ENCODE measurements at places on chromosomes 2 and 18.
A peak's percentile ranks its signal among the peaks of the same experiment; 100 is the strongest.

DNA sequence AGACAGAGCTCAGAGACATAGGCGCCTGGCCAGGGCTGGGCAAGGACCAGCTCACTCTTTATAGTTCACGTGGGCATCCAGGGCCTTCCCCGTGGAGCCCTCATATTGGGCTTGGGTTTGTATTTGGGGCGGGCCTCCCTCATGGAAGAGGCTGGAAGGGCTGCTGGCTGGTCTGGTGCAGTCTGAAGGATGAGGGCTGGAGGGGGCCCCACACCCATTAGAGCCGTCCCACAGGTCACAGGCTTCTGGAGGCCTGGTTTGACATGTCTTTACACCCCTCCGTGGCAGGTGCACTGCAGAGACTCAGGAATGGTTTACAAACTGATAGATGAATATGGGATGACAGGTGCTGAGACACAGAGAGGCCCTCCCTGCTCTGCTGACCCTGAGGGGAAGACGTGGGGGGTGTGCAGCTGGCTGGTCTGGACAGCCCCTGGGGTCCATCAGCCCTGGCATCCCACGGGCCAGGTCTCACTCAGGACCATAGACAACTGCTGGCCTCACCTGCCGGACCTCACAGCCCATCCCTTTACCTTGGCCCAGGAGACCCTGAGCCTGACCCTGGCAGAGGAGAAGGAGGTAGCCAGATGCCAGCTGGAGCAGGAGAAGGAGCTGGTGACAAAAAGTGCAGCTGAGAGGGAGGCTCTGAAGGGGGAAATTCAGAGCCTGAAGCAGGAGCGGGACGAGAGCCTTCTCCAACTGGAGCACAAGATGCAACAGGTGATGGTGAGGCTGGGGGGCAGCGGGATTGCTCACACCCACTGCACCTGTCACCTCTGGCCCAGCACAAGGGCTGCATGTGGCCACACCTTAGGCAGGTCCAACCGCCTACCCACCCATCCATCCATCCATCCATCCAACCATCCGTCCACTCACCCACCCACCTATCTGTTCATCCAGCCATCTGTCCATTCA is 43.9 kb downstream of the CROCC2 start:
- H3K27me3 ChIP-seq = no peaks in the 10 kb centered on the region
- H3K4me3 ChIP-seq = no peak overlapping the region
- no peak overlapping the region for H3K27ac ChIP-seq
- no peaks in the 10 kb centered on the region for H3K36me3 ChIP-seq

DNA sequence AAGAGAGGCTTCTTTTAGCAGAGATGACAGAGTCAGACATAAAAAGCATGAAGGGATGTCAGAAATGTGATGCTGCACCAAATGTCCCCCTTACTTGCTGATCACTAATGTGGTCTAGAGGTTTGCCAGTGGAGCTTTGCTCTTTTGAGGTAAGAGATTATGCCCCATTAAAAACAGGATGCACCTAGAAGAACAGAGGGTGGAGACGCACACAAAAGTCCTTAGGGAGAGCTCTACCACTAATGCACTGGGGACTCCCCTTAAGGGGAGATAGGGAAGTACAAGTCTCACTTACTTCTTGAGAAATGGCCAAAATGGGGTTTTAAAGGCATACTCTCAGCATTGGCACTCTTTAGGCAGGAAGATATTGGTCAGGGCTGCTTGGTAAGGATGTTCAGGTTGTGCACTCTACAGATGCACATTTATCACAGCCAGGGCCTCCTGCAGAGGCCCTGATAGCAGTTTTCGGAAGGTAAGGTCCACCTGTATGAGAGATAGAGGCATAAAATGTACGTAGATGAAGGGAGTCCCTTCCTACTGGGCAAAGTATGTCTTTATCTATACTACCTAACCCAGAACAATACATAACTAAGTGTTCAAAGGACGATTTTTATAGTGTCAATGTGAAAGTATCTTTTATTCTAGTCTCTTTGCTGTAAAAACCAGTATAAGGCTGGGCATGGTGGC is 17.0 kb upstream of the SCYGR1 start:
- H3K27me3 ChIP-seq = peaks cover 2% of the 10 kb centered on the region
- H3K36me3 ChIP-seq = no peaks in the 10 kb centered on the region
- H3K4me3 ChIP-seq = no peak overlapping the region
- H3K4me1 ChIP-seq = peaks cover 58% of the 10 kb centered on the region

DNA sequence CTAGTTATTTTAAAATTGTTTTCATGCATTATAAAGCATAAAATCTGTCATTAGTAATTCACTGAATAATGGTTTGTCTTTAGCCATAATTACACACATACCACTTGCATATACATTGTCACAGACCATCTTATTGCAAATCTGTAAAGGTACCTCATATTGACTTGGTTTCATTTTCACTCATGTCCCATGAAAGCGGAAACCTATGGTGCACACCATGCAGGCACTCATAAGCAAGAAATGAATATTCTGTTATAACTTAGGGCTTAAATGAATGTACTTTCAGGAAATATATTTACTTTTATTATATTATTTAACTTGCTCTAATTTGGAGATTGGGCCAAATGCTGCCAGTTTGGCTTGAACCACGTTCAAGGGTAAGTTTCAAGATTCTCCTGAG is 29.2 kb upstream of the STK17B start:
- H3K4me3 ChIP-seq = peak overlapping the region; percentile 66
- H3K4me1 ChIP-seq = peaks cover 44% of the 10 kb centered on the region
- H3K27me3 ChIP-seq = no peaks in the 10 kb centered on the region

GRCh38 chr2:218883491-218884490 is 3.1 kb downstream of the WNT10A start:
- no peak overlapping the region for H3K4me3 ChIP-seq
- DNase-seq = no peak
- H3K36me3 ChIP-seq = peaks cover 2% of the 10 kb centered on the region
- peaks cover 26% of the 10 kb centered on the region for H3K27me3 ChIP-seq
- H3K27ac ChIP-seq = no peak overlapping the region

GRCh38 chr2:105407946-105408743 is 9.3 kb upstream of the FHL2 start:
- peaks cover 2% of the 10 kb centered on the region for H3K4me1 ChIP-seq
- H3K36me3 ChIP-seq = no peaks in the 10 kb centered on the region
- H3K27ac ChIP-seq = no peak overlapping the region
- peaks cover 11% of the 10 kb centered on the region for H3K27me3 ChIP-seq
- no peak overlapping the region for H3K4me3 ChIP-seq

DNA sequence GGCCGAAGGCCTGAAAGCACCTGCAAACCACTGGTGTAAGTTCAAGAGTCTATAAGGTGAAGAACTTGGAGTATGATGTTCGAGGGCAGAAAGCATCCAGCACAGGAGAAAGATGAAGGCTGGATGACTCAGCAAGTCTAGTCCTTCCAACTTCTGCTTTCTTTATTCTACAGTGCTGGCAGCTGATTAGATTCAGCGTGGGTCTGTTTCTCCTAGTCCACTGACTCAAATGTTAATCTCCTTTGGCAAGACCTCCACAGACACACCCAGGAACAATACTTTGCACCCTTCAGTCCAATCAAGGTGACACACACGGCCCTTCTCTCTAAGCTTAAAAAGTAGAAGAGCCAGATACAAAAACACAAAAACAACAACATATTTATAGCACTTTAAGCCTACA is 43.4 kb downstream of the NMS start:
- H3K4me3 ChIP-seq = no peak overlapping the region
- DNase-seq = no peak
- no peak overlapping the region for H3K27ac ChIP-seq
- peaks cover 5% of the 10 kb centered on the region for H3K27me3 ChIP-seq
- peaks cover 4% of the 10 kb centered on the region for H3K4me1 ChIP-seq

DNA sequence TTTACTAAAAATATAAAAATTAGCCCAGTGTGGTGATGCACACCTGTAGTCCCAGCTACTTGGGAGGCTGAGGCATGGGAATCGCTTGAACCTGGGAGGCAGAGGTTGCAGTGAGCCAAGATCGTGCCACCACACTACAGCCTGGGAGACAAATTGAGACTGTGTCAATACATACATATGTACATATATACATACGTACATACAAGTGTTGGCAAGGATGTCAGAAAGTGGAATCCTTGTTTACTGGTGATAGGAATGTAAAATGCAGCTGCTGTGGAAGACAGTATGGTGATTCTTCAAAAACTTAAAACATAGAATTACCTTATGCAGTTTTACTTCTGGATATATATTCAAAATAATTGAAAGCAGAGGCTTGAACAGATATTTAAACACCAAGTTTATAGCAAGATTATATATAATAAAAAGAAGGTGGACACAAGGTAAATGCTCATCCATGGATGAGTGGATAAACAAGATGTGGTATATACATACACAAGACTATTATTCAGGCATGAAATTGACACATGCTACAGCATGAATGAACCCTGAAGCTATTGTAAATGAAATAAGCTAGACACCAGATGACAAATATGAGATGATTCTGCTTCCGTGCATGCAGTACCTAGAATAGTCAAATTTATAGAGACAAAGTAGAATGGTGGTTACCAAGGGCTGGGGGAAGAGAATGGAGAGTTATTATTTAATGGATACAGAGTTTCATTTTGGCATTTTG is 43.2 kb downstream of the CCDC138 start:
- H3K4me1 ChIP-seq = peaks cover 3% of the 10 kb centered on the region
- no peak for DNase-seq
- no peak overlapping the region for H3K4me3 ChIP-seq
- H3K36me3 ChIP-seq = peaks cover 13% of the 10 kb centered on the region

DNA sequence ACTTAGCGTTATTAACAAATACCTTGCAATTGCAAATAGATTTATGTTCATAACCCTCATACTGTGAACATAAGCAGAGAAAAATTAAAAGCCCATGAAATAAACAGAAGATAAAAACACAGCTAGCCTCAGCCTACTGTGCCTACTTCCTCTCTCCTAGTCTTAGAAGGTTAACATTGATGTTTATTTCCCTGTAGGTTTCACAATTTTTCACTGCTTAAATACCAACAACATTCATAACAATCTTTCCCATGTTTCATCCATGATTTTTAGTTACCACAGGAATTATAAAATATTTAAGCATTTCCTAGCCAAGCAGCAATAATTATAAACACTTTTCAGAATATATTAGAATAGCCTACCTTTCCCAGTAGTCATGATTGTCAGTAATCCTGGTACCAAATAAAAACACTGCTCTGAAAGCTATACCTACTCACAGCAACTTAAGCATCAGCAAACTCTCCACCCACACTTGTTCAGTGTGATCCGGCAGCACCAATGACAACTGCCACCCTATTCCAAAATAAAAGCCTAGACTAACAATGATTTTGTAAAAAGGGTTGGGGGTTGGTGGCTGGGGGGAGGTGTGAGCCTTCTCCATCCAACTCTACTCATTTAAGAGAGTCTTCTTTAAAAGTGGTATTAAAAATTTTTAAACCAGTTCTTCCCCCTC is 40.6 kb upstream of the RNU4ATAC start:
- DNase-seq = no peak
- H3K4me1 ChIP-seq = peaks cover 43% of the 10 kb centered on the region
- H3K4me3 ChIP-seq = no peak overlapping the region
- H3K27me3 ChIP-seq = no peaks in the 10 kb centered on the region
- H3K27ac ChIP-seq = no peak overlapping the region

DNA sequence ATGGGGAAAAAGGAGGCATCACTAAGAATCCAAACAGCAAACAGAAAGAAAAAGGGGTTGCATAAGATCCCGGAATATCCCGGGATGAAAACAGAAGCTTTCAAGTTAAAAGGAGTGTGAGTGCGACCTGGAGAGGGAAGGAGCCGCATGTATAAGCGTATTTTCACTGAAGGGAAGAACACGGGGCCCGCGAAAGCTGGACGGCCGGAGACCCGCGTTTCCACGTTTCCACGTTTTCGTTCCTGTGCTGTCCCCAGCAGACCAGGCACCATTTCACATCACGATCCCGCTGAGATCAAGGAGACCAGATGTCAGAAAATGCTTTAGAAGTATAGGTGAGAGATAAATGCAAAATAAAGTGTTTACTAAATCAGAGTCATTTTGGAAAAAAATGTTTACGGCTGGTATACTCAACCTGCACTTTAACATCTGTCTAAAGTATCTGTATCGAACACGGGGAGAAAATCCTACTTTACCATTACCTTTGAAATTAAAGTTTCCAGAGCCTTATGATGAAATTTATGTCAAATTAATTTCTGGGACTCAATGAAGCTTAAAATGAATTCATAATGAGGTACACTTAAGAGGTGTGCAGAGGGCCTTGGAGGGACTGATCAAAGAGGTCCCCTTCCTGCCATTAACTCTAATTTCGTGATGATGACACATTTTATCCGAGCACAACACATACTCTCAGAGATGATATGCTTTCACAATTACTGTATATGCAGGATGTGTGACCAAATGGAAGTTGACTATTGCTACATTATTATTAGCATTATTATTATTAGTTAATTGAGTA is 71.0 kb upstream of the SALL3 start:
- H3K36me3 ChIP-seq = no peaks in the 10 kb centered on the region
- H3K4me3 ChIP-seq = no peak overlapping the region
- H3K27me3 ChIP-seq = peaks cover 1% of the 10 kb centered on the region

DNA sequence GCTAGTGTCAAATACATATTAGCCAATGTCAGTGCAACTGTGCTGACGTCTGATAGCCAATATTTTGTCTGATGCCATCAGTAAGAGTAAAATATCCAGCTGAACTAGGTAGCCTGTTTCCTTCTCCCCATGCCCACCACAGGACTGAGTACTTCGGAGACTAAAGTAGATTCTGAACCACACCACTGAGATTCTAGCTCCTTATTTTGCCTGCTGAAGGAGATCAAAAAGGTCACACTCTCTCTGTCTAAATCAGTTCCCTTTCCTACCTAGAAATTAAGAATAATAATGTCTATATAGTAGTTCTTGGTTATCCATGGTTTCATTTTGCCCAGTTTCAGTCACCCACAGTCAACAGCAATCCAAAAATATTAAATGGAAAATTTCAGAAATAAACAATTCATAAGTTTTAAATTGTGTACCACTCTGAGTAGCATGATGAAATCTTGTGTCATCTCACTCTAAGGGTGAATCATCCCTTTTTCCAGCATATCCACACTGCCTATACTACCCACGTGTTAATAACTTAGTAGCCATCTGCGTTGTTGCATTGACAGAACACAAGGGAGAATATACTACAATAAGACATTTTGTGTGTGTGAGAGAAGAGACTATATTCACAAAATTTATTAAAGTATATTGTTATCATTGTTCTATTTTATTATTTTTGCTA is 1043.3 kb upstream of the PIK3C3 start:
- H3K36me3 ChIP-seq = no peaks in the 10 kb centered on the region
- no peak overlapping the region for H3K27ac ChIP-seq
- no peaks in the 10 kb centered on the region for H3K4me1 ChIP-seq
- no peak overlapping the region for H3K4me3 ChIP-seq
- H3K27me3 ChIP-seq = no peaks in the 10 kb centered on the region

- no peaks in the 10 kb centered on the region for H3K27me3 ChIP-seq
- H3K36me3 ChIP-seq = no peaks in the 10 kb centered on the region
- no peak for DNase-seq
- H3K27ac ChIP-seq = no peak overlapping the region
- no peak overlapping the region for H3K4me3 ChIP-seq
Measured at GRCh38 chr2:62293490-62294271, 97.8 kb downstream of the B3GNT2 start.
